ENCODE measurements at places on chromosomes 7 and 10. TPM values are rescaled to one million over a fixed set of nuclear protein-coding genes. Genes with fewer than 3 reads are reported as not detected.

The GIMAP5 gene
- total RNA-seq: not detected

The MYL10 gene
- total RNA-seq: not detected

The WDR86 gene
- 0.11 TPM for total RNA-seq

The NME8 gene
- not detected for total RNA-seq

The EVX1 gene
- total RNA-seq: not detected

The FBXL13 gene
- total RNA-seq: 0.77 TPM

DNA sequence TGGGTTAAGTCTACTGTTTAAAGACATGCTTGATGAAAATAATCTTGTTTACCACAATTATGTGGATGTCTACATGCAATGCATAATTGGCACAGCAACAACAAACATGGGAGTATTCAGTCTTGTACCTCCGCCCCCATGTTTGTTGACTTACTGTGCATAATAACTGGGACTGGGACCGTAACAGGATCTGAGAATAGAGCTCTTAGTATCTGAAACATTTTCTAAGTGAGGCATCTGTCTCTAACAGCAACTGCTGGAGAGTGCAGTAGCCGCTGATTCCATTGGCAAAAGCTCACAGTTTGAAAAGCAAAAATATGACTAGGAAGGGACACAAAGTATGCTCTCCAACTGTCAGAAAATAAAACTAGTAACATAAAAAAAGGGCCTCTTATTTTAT, 61.6 kb downstream of the ENO4 start:
- H3K36me3 ChIP-seq: peaks cover 13% of the 10 kb centered on the region
- H3K4me3 ChIP-seq: no peak overlapping the region
- H3K27ac ChIP-seq: no peak overlapping the region
- no peaks in the 10 kb centered on the region for H3K4me1 ChIP-seq

DNA sequence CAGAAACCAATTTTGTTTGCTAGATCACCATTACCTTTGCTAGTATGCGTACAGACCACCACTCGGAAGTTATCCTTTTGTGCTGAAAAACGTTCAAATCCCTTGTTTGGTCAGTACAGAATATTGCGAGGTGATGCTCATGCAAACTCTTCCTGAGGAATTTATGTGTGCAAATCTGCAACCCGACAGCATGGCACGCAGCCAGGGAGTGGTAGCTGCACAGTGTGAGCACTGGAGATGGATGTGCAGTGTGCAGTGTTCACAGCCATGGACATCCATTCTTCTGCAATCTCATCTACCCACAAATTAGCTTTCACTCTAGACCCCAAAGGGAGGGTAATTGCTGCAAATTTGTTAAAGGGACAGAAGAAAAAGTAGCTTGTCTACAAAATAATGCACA, 72.2 kb downstream of the CACUL1 start:
- H3K27me3 ChIP-seq: no peaks in the 10 kb centered on the region
- no peak for DNase-seq
- H3K27ac ChIP-seq: no peak overlapping the region
- H3K4me3 ChIP-seq: no peak overlapping the region

DNA sequence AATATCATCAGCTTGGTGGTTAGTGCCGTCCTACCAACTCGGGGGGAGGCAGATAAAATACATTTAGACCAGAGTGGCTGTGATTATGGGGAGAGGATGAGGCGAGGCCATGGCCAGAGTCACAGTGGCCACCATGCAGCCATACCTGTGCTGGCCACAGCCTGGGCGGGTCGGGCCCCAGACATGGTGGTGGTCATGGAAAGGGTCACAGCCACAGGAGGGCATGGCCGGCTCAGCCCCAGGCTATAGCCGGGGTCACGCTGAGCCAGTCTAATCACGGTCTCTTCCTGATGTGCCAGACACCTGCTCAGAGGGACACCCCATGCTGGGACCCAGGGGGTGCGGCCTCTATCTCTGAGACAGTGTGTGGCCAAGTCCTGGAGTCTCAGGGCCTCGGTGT, 10.2 kb downstream of the ADGRA1 start:
- peaks cover 7% of the 10 kb centered on the region for H3K27me3 ChIP-seq
- no peak for DNase-seq
- H3K36me3 ChIP-seq: no peaks in the 10 kb centered on the region
- no peak overlapping the region for H3K27ac ChIP-seq
- H3K4me1 ChIP-seq: no peaks in the 10 kb centered on the region

All from HepG2 (cell line).